ENCODE measurements at places on chromosomes 3 and 15. TPM values are rescaled to one million over a fixed set of nuclear protein-coding genes. Genes with fewer than 3 reads are reported as not detected.

The IL17RB gene
- 62.4 TPM for total RNA-seq

The FBLN2 gene
- total RNA-seq: not detected

The IQCH gene
- 0.98 TPM for total RNA-seq

The GXYLT2 gene
- not detected for total RNA-seq

The RGMA gene
- 0.23 TPM for total RNA-seq

The COL6A5 gene
- 0.05 TPM for total RNA-seq

The ARPIN gene
- total RNA-seq: not detected

The EFHB gene
- 0.58 TPM for total RNA-seq

The GMPS gene
- 106 TPM for total RNA-seq

The SEC61A1 gene
- 203 TPM for total RNA-seq

The BTLA gene
- total RNA-seq: 45.7 TPM

The CCDC39 gene
- total RNA-seq: not detected

The CHRM5 gene
- not detected for total RNA-seq

The CHDH gene
- 9.0 TPM for total RNA-seq

The COMMD4 gene
- total RNA-seq: 87.8 TPM

The DAZL gene
- total RNA-seq: not detected

The MYL3 gene
- total RNA-seq: not detected

The TRAK1 gene
- total RNA-seq: 25.9 TPM

The GLT8D1 gene
- total RNA-seq: 43.4 TPM

The RARB gene
- total RNA-seq: not detected

The SLC9C1 gene
- not detected for total RNA-seq

The GAP43 gene
- total RNA-seq: not detected

The ZNF774 gene
- 1.0 TPM for total RNA-seq

The ZKSCAN7 gene
- 0.60 TPM for total RNA-seq

The SNTN gene
- not detected for total RNA-seq

The PTPRG gene
- total RNA-seq: 0.13 TPM

The TM4SF4 gene
- not detected for total RNA-seq

The QARS1 gene
- 194 TPM for total RNA-seq

The TMF1 gene
- 57.4 TPM for total RNA-seq

The RYR3 gene
- total RNA-seq: not detected

The RTP3 gene
- total RNA-seq: not detected

The CADPS gene
- total RNA-seq: not detected

The THAP10 gene
- 0.15 TPM for total RNA-seq

The GPR160 gene
- 13.8 TPM for total RNA-seq

The KLHDC8B gene
- 1.4 TPM for total RNA-seq

The SCN11A gene
- not detected for total RNA-seq

The MORC1 gene
- total RNA-seq: not detected

The SH2D7 gene
- not detected for total RNA-seq

The CCRL2 gene
- 6.2 TPM for total RNA-seq

The SSUH2 gene
- total RNA-seq: not detected

The CLDN16 gene
- not detected for total RNA-seq

The ITIH3 gene
- not detected for total RNA-seq

The LINGO1 gene
- not detected for total RNA-seq
